ENCODE measurements at places on chromosomes 3 and 15.

DNA sequence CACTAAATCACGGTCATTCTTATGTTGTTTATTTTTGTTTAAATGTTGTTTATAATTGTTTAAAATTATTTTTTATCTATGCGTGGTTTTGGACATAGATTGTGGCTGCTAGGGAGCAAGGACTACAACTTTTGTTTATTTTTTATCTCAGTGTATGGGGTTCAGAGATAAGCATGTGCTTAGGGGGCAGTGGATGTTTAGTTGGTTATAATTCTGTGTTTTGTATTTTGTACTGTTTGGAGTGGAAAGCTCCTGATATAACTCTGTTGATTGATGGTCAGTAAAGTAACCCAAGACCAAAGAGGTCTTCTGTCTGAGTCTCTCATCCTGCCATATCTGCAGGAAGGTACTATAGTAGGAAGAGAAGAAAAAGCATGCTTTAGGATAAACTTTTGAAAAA is 36.5 kb upstream of the NPHP3 start:
- DNase-seq = no peak

- DNase-seq = no peak
Measured at GRCh38 chr3:159030138-159030670, 228.3 kb downstream of the MFSD1 start.

DNA sequence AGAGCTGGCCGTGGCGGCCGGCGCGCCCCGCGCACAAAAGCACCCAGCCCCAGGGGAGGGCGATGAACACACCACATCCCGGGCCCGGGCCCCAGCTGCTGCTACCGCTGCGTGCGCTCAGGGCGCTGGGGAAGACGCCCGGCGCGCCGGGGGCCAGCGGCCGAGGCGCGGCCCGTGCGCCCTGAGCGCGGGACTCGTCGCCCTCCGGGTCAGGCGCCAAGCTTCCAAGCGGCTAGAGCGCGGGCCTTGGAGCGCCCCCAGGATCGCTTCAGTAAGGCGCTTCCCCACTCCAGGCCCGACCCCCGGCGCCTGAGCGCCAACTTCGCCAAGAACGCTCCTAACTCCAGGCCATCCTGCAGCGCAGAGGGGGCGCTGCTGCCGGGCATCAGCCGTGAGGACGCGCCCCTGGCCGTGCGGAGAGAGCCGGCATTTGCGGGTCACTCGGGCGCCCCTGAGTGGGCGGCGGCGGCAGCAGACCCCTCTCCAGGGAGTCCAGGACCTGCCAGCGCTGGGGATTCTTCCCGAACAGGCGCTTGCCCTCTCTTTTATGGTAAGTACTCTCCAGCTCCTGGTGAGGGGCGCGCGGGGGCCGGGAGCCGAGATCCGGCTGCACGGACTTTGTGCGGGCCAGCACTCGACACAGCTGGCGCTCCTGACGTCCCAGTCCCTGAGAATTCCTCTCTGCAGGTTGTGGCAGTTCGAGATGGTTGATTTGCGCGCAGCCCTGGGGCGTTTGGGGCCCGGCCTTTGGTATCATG is 475 bp downstream of the SPSB4 start:
- peak; percentile 23 for DNase-seq

GRCh38 chr3:107983247-107983646 is 107.6 kb downstream of the CD47 start:
- DNase-seq = no peak

- peak; percentile 17 for DNase-seq
Measured at GRCh38 chr3:175075269-175075668, 216.1 kb downstream of the NAALADL2 start.

DNA sequence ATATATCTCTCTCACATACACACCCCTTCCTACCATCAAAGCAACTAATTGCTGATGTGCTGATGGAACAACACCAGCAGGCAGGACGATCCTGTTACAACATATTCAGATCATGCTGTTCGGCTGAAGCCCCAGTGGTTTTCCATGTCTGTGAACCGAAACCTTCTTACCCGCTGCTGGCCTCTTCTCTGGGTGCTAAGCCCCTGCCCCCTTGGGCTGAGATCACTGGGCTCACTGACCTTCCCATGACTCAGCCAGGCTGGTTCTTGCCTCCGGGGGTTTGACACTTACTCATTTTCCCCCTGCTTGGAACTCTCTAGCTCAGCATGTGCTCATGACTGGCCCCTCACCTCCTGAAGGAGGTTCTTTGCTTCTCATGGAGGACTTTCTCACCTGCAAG is 122.0 kb upstream of the RGMA start:
- no peak for DNase-seq

GRCh38 chr15:87645723-87646122 is 610.8 kb downstream of the NTRK3 start:
- no peak for DNase-seq

DNA sequence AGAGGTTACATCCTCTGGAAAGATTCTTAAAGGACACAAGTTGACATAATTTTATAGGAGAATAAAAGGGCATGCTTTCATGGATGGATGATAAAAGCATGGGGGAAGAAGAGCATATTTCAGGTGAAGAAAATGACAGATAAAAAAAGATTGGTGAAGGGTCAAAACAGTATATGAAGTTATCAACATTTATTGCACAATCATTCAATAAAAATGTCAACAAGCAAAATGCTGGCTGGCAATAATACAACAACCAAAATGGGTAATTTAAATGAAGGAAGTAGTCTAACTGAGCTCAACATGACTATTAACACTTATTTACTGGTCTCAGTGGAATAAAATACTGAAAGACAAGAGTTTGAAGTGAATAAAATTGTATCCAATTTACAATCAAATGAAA is 696.7 kb downstream of the SQOR start:
- DNase-seq = no peak

- no peak for DNase-seq
Measured at GRCh38 chr3:127139601-127140500, 53.1 kb upstream of the PRR23E start.

DNA sequence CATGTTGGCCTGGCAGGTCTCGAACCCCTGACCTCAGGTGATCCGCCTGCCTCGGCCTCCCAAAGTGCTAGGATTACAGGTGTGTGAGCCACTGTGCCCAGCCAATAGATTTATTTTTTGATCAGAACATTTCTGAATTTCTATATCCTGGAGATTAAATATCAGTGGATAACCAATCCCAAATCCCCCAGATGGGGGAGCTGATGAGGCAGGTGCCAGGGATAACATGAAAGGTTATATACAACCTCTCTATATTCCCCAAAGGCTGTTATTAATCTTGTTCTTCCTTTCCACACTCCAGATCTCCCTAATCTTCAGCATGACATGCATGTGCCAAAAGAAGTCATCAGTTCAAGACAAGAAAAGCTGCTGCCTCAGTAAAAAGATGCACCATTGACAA is 112.3 kb downstream of the WDR76 start:
- peak; percentile 35 for DNase-seq

DNA sequence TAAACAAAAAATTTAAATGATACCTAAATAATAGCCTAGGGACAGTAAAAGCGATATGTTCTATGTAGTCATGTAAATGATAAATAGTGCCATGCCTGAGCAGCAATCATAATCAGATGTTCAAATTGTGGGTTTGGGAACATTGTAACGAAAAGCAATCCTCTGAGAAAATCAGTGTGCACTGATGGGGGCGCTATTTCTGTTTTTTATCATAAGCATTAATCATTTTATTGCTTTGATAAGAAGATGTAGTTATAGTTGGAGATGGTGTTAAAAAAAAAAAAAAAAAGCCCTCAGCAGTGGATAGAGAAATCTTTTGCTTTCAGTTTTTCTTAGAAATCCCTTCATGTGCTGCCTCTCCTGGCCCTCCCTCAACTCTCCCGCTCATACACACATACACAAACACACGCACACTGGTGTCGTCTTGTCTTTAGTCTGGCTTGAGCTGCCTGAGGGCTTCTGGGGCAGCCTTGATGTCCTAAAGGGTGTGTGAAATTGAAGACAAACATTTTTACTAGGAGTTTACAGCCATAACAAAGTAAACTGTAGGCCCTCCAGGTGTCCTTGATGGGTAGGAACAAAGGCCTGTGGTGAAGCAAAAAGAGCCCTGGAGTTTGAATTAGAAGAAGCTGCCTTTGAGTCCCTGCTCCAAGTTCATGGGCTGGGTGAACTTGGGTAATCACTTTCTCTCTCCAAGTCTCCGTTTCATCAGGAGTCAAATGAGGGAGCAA is 428.1 kb downstream of the SOX2 start:
- no peak for DNase-seq

- DNase-seq = no peak
Measured at GRCh38 chr3:140349938-140350337, 327.9 kb upstream of the TRIM42 start.

DNA sequence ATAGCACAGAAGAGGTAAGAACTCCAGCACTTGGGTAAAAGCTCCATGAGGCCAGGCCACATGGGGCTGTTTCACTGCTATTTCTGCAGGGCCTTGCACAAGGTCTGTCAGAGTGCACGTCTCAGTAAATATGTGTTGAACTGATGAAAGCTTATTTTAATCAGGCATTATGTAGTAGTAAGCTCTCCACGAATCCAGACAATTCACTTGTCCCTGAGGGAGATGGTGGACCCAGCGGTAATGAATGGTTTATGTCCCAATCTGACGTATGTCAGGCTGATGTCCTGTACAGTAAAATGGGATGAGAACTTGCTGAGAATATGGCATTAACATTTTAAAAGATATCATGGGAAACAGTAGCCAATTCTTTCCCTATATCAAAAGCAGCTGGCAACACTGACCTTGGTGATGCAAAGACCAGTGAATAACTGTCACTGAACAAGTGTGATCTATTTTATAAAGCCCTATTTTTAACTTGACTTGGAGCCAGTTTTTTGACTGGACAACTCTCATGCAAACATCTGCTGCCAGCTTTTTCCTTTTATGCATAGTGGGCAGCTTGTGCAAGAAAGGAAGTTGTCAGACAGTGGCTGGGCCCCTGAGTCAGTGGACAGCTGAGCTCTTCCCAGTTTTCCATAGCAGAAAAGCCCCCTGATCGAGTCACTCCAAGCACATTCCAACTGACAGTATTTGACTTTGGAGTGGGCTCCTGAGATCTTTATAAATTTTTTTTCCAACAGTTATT is 519.8 kb upstream of the MDFIC2 start:
- DNase-seq = peak; percentile 83

- peak; percentile 0 for DNase-seq
Measured at GRCh38 chr3:60086811-60087210, 1037.0 kb upstream of the CFAP20DC start.

GRCh38 chr3:191397771-191398170 is 63.2 kb upstream of the PYDC2 start:
- no peak for DNase-seq

Measured in EL (cell line).